NCI-H446 (cell line): ENCODE measurements at places on chromosomes 7 and 10.
A peak's percentile ranks its signal among the peaks of the same experiment; 100 is the strongest.

- no peak for DNase-seq
Measured at GRCh38 chr7:80159802-80160201, 25.2 kb downstream of the GNAI1 start.

DNA sequence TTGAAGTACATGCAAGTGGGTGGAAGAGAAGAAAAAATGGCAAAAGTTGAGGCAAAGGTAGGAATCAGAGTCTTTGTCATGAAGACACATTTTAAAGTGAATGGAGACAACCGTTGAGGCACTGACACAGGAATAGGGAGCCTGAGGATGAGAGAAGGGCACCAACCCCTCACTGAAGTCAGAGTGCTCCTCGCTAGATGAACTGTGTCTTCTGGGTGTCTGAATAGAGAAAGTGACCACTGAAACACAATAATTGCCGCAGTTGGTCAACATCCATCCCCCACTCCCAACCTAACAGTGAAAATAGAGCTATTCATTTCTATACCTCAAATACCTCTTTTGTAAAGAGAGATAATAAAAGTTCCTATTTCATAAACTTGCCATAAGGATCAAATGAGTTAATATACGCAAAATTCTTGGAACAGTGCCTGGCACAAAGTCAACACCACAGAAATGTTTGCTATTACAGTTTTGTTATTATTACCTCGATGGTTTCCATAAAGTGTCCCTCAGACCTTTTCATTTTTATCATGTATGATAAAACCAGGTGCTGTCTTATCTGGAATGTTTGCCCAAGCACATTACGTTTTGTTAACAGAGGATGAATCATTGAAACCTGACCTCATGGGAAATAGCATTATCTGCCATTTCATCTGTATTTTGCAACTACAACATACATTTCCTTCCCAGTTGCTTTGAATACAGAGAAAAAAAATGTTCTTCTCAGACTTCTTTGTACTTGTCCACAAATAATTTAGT lies 61.8 kb upstream of the SP4 start:
- DNase-seq, result no peak

- no peak for DNase-seq
Measured at GRCh38 chr10:74642901-74643595, 183.4 kb upstream of the KAT6B start.

GRCh38 chr10:124595143-124595883 lies 133.7 kb downstream of the LHPP start:
- no peak for DNase-seq

GRCh38 chr10:116868198-116868676 lies 18.9 kb downstream of the ENO4 start:
- no peak for DNase-seq

DNA sequence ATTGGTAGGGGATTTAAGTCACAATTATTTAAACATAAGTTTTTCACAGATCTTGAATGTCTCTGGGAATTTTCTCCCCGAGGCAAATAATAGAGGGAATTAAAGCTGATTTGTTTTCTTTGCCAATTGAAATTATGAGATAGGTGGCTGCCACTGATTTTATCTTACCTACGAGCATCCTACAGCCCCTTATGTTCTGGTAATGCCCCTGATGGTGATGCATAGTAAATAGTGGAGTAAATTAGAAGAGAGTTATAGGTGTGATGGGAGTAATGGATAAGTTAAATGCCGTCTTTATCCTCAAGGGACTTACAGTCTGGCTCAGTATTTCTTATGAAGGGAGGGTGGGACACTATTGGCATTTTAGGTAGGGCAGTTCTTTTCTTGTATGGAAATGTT lies 58.1 kb downstream of the HDAC9 start:
- no peak for DNase-seq

DNA sequence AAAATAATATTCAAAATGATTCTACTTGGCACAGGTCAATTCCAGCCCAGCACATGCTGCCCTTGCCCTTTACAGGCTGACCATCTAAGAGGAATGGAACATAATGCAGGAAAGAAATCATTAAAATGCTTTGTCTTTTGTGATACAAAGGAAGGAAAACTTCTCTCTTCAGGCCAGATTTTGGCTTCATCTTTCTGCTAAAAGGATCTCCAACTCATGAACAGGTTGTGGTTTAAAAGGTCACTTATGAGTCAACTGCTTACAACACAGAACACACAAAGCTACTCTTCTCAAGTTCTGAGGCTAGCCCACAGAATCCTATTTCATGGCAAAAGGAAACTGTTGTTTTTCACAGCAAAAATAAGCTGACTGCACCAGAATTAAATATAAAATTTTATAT lies 197.1 kb downstream of the DOCK4 start:
- DNase-seq, result no peak

DNA sequence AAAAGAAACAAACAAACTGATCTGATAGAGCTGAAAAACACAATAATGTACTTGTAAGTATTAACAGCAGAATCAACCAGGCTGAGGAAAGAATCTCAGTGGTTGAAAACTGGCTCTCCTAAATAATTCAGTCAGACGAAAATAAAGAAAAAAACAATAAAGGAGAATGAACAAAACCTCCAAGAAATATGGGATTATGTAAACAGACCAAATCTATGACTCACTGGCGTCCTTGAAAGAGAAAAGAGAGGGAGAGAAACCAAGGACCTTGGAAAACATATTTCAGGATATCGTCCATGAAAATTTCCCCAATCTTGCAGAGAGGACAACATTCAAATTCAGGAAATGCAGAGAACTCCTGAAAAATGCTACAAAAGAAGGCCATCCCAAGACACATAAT lies 62.9 kb downstream of the FBXL13 start:
- no peak for DNase-seq

- DNase-seq, result no peak
Measured at GRCh38 chr7:106285855-106286492, 1.2 kb upstream of the NAMPT start.

DNA sequence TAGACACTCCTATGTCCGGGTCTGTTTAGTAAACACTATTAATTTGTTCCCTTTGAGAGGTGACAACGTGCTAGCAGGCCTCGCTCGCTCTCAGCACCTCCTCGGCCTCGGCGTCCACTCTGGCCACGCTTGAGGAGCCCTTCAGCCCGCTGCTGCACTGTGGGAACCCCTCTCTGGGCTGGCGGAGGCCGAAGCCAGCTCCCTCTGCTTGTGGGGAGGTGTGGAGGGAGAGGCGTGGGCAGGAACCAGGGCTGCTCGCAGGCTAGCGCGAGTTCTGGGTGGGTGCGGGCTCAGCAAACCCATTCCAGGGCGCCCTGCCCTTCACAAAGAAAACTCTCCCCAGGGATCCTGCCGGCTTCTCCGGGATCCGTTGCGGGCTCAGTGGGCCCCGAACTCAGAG lies 144.4 kb upstream of the CDCA7L start:
- DNase-seq, result no peak

GRCh38 chr10:73207883-73208282 lies 39.2 kb downstream of the DNAJC9 start:
- no peak for DNase-seq

- DNase-seq, result no peak
Measured at GRCh38 chr10:71368643-71369042, 28.1 kb upstream of the CDH23 start.

GRCh38 chr10:88113232-88113631 lies 249.8 kb downstream of the PTEN start:
- no peak for DNase-seq

DNA sequence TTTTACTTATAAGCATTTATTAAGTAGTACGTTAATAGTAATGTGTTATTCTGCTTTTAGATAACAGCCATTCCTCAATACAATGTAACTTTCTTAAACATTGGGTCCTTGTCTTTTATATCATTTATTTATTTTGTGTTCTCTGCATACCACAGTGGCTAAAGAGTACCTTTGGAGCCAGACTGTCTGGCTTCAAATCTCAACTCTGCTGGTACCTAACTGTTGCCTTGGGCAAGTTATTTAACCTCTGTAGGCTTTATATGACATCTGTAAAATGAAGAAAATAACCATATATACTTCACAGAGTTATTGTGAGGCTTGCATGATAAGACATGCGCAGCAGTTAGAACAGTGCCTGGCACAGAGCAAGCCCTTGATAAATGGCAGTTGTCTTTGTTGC lies 397.6 kb downstream of the MDFIC start:
- DNase-seq, result no peak

DNA sequence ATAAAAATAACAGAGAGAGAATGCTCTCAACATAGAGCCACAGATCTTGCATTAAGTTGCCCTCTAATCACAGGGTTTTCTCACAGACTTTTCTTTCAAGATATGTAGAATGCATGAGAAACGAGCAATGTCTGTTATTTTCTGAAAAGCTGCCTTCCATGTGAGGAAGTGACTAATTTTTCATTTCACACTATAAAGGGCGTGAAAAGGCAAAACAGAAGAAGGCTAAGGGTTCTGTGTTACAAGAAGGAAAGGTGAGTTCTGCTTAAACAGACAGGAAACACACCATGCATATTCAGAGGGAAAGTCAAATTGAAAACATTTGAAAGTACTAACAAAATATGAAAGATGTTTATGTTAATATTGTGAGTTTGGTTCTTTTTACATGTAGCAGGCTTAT lies 189.2 kb downstream of the SEMA3D start:
- no peak for DNase-seq

- no peak for DNase-seq
Measured at GRCh38 chr10:6973899-6974298, 393.8 kb upstream of the PRKCQ start.

DNA sequence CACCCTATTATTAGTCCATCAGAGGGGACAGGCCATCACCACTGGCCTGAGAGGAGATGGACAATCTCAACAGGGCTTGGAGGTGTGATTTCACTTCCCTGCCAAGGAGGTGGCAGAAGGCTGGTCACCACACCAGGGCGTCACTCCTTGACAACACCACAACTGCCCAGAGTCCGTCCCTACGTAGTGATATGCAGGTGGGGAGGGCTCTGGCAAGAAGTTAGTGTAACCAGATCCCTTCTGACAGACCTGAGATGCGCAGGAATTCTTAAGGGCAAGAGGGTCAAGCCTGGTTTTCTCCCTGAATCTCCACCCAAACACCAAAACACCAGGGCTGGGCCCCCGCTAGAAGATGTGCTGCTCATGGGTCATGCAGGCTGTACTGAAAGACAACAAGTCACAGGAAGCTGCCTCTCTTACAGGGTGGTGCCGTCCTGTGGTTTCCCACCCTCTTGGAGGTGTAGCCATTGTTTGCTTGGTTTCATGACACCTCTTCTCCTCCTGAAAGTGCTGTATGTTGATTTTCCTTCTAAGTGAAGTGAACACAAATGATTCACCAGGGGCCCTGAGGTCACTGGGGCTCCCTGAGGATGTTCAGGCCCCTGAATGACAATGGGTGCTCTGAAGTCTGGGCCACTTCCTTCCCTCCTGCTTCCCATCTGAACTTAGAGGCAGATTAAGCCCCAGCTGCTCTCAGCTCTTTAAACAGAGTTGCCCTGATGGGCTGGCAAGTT lies 27.1 kb downstream of the ATXN7L1 start:
- DNase-seq, result no peak

DNA sequence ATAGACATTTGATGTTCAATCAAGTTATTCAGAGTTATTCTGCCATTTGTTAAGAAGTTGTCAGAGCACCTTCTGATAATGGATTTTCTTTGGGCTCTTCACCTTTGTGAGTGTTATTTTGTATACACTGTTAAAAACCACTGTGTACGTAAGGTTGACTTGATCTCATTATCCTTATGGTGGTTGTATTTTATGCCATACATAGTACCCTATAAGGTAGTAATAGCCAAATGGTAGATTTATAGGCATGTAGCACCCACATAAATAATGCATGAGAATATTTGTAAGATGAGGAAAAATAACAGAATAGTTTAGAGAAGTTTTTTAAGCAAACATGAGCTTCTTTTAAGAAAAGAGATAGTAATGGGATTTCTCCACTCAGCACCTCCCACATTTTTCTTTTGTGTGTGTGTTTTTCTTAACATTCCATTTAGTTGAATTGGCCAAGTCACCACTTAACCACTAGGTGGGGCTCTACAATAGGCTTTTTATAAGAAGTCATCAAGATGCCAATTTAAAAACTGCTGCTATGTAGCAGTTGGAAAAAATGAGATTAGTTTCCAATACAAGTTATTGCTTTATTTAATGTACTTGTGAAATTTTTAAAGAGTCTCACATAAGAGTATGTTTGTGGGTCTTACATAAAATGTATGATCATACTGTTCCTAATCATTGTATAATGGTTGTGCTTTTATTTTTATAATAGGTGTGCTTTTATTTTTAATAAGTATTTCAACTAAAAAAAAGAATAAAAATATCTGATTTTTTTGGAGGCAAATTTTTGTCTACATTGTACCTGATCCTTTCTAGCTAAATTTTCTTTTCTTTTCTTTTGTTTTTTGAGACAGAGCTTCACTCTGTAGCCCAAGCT lies 41.1 kb upstream of the STMP1 start:
- DNase-seq, result peak; percentile 39

DNA sequence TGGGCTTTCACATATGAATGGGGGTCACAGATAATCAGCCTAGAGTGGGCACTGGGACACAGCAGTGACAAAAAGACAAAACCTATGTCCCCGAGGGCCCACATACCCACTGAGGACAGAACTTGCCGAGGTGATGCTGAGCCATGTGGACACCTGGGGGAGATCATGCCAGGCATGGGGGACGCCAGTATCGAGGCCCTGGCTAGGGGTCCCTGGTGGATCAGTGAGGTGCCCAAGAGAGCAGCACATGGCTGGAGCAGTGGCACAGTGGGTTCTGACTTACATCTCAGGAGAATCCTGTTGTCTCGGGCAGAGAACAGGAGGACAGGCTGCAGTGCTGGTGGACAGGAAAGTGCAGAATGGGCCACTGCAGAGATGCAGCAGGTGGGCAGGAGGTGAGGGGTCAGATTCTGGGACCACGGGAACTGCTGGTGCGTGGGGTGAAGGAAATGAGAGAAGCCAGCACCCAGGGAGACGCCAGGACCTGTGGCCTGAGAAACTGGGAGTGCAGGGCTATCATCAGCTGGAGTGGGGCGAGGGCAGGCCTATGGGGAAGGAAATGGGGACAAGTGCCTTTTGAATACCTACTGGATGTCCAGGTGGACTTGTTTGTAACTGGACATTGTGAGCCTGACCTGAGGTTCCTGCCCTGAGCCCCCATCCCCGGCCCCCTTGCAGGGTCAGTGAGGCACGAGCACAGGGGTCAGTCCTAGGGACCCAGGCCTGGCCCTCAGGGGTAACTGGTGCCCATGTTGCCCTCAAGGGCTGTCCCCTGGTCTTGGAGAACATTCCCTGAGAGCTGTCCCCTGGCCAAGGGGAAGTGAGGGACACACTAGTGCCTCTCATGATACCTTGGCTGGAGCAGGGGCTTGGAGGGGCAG lies 91.2 kb upstream of the RET start:
- DNase-seq, result no peak

DNA sequence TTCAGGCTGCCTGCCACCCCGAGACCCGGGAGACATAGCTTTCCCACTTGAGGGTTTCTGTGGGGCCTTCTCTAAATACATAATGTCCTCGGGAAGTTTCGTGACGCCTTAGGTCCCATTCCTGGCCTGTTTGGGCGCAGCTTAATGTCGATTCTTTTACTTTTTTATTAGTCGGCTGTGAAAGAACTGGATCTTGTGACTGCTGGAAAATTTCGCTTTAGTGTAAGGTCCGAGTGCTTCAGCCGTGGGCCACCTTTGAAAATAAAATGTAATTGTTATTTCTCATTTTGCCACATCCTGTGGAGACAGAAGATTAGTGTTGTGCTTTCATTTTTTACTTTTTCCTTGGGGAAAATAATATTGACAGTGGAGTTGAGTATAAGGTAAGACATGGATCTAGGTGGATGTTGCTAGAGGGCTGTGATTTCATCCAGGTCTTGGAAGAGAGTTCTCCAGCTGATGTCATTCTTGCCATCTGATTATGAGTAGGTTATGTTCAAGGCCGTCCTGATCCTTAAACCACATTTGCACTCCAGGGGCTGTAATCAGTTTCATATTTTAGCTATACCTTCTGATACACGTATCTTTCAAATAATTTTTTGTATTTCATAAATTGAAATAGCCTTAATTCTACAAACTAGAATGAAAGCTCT lies 830 bp downstream of the RAB18 start:
- no peak for DNase-seq
